Astrocyte (in vitro differentiated cells and primary cell): ENCODE measurements at places on chromosomes 6 and 20. TPM values are rescaled to one million over a fixed set of nuclear protein-coding genes. Genes with fewer than 3 reads are reported as not detected.

Gene NT5E
- total RNA-seq = 76.1 and 77.4 TPM in 2 replicates

Gene ANKRD66
- not detected in 2 replicates for total RNA-seq

Gene SAPCD1
- 0.72 and 1.2 TPM in 2 replicates for total RNA-seq

DNA sequence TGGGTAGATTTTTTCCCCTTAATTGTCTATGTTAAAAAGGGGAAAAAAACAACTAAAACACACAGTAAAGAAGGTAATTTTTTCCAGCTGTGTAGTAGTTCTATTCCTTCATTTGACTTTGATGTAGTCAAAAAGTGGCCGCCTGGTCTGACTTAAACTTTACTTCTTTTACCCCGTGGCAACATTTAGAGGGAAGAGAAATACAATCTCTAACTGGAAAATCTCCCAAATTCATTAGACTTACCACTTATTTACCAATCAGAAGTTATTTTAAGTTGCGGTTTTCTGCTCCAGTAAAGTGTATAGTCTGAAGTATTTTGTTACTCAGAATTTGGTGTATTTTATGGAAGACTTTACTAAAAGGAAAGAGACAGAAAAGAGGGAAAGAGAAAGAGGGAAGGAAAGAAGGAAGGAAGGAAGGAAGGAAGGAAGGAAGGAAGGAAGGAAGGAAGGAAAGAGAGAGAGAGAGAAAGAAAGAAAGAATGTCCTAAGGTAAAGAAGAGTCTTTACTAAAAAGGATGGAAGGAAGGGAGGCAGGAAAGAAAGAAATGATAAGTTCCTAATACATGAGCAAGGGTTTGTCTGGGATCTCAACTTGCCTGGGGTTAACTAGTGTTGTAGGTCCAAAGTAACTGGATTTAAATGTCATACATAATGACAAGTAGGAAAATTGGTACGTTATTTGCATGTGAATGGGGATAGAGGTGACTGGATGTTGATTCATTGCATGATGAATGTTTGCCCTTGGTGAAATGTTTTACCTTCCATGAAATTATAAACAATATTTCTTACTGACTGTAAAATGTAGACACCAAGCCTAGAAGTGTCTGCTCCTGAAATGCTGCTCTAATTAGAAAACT, 135.1 kb downstream of the SAMD5 start:
- DNase-seq = no peak

DNA sequence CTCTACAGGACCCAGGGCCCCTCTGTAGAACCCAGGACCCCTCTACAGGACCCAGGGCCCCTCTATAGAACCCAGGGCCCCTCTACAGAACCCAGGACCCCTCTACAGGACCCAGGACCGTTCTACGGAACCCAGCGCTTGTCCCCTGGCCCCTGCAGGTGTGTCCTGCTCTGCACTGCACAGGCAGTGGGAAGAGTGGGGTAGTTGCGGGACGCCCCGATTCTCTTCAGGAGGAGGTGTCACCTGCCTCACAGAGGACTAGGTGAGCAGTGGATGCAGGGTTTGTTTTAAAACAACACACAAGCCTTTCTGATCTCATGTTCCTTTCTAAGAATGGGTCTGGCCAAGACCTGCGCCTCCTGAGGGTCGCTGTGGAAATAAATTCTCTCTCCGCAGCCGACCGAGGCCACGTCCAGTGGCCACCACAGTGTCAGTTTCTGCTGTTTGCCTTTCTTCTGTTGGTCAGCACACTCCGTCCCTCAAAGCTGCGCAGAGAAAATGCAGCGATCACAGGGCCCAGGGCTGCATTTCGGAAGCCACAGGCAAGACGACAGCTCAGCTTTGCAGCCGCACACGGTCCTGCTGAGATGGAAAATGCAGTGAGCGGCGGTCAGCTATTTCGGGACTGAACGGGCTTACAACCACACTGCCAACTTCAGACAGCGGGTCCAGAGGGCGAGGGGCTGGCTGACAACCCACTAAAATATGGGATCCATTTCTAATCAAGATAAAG, 135.2 kb downstream of the DLL1 start:
- DNase-seq = no peak

Gene HNF4A
- not detected in 2 replicates for total RNA-seq

DNA sequence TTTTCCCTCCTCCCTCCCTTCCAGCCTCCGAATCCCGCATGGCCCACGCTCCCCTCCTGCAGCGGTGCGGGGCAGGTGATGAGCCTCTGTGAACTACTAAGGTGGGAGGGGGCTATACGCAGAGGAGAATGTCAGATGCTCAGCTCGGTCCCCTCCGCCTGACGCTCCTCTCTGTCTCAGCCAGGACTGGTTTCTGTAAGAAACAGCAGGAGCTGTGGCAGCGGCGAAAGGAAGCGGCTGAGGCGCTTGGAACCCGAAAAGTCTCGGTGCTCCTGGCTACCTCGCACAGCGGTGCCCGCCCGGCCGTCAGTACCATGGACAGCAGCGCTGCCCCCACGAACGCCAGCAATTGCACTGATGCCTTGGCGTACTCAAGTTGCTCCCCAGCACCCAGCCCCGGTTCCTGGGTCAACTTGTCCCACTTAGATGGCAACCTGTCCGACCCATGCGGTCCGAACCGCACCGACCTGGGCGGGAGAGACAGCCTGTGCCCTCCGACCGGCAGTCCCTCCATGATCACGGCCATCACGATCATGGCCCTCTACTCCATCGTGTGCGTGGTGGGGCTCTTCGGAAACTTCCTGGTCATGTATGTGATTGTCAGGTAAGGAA, at the start of gene OPRM1:
OPRM1 (plus strand) TSS at position 10 of the 612 bp plus-strand sequence; CDS start at position 315, 305 bp downstream.
- DNase-seq = peak; percentile 4

GRCh38 chr6:15505463-15505918, 157.3 kb downstream of the DTNBP1 start:
- DNase-seq = no peak

DNA sequence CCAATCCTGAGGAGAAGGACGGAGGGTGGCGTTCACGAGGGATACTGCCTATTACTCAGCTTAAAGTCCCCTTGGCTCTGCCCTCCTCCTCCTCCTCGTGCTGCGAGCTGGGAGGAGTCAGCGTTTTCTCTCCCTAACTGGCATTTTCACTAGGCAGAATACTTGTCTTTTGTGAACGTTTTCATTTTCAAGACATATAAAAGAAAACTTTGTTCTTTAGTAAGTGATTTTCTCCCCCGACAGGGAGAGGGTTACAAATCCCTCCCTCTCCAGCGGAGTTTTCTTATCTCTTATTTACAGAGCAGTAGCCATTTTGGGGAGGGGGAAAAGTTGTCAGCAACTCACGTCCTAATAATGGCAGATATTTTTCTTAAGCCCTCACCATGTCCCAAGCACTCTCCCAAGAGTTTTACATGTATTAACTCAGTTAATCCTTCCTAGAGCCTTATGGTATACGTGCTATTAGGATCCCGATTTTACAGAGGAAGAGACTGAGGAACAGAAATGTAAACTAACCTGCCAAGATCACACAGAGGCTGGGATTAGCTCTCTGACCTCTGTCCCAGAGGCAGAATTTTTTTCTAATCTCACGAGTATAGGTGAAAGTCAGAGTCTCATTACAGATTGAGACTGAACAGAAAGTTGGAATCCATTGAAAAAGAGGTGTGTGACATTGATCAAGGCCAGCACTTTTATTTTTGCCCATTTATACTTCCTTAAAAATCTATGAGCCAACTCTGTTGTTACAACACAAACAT, 30.0 kb upstream of the ZNF217 start:
- peak; percentile 63 for DNase-seq

Gene NHSL1
- total RNA-seq = 28.7 and 33.5 TPM in 2 replicates

- no peak for DNase-seq
Observed at GRCh38 chr6:142913511-142914047, 31.4 kb downstream of the HIVEP2 start.

Gene DLK2
- 0.41 and 0.68 TPM in 2 replicates for total RNA-seq

Gene CLDN20
- total RNA-seq = not detected in 2 replicates
